ENCODE measurements at places on chromosomes 13 and 19. TPM values are rescaled to one million over a fixed set of nuclear protein-coding genes. Genes with fewer than 3 reads are reported as not detected.

Gene FGF22
- not detected for total RNA-seq

Gene CALR3
- not detected for total RNA-seq

Gene CFD
- total RNA-seq = 1.1 TPM

Gene ZNF492
- total RNA-seq = 0.20 TPM

Gene NLRP5
- not detected for total RNA-seq

Gene TLE2
- total RNA-seq = 14.1 TPM

Gene EBI3
- total RNA-seq = not detected

All from smooth muscle cell of the pulmonary artery (primary cell).